ENCODE measurements at places on chromosomes 5 and 9.

DNA sequence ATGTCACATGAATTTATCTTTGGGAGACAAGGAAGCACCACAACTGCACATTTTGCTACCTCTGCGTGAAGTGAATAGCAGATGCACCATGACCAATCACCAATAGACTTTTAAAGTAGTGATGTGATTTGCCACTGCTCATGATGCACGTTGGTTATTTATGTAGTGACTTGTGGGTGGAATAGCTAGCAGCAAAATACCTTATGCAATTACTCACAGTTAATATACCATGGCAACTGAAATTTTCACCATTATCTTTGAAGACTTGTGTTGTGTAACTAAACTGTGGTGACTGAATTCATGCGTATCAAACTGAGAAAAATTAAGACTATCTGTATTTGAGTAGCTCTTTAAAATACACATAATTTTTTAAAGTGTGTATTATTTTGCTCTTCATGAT, 46.2 kb upstream of the TUSC1 start:
- DNase-seq = no peak

- no peak for DNase-seq
These were observed 10.4 kb upstream of the APTX start for GRCh38 chr9:33011831-33012230.

DNA sequence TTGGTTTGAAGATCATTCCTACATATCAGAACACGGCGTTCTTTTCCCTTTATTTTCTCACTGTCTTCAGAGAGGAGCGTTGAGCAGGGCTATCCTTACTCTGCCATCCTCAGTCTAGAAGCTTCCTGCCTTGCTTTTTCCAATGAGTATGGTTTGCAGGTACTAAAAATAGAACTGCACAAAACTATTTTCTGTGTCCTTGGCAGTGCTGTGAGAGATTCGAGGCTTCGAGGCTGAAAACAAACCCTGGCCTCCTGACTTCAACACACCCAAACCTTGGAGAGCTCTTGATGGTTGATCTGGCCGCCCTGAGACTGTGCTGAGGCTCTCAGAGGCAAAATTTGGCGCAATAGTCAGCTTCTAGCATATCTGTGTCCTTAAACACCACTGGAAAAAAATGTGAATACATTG, 78.9 kb downstream of the GOLPH3 start:
- no peak for DNase-seq

DNA sequence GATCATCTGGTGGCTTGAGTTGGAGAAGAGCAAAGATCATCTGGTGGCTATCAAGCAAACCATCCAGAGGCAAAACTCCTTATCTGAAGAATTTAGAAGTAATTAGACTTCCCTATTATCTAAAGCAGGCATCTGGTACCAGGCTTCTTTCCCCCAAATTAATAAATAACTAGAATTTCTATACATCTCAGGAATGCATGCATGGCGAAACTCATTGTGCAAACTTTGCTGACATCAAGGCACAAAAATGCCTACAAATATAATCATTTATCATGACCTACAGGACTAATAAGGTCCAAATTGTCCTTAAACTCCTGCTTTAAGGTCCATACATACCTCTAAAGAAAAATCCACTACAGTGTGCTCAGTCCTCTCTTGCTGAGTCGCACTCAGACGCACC, 6.0 kb downstream of the OR13D1 start:
- DNase-seq = no peak

DNA sequence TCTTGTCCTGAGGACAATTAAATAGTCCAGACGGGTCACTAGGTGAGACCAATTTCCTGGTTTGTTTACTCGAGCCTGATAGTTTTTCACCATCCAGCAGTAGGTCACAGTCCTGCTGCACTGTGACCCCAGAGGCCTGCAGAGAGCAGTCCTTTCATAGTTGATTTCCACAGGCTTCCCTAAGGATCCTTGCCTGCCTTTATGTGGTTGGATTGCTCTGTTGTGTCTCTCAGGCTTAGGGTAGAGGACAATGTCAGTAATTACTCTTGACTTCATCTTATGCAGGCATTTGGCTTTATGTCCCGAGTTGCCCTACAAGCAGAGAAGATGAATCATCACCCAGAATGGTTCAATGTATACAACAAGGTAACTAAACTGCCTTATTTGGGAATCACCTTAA, 9.0 kb upstream of the CATSPER3 start:
- no peak for DNase-seq

DNA sequence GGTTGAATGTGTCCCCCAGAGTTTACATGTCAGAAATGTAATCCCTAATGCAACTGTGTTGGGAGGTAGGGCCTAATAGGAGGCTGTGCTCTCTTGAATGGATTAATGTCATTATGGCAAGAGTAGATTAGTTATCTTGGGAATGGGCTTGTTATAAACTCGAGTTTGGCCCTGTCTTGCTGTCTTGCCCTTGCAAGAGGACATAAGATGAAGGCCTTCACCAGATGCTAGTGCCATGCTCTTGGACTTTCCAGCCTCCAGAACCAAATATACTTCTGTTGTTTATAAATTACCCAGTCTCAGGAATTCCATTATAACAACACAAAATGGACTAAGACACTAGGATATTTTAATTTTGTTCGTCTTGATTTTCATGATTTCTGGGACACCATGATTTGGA, 5.4 kb downstream of the PIK3R1 start:
- no peak for DNase-seq

DNA sequence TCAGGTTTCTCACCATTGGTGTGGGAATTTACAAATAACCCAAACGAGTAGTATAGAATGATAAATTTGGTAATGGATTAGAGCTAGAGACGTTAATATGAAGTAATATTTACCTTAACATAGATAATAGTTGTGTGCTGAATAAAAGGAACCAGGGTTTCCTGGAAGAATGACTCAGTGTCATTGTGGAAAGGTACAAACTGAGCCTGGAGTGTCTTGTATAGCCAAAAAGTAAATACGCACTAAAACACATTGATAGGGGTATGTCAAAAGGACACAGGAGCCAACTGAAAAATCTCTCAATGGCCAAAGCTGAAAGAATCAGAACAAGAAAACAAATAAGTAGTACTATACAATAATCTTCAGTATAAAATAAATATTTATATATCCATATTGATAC, 363.5 kb downstream of the SLCO4C1 start:
- DNase-seq = no peak

- no peak for DNase-seq
These were observed 23.5 kb downstream of the MTREX start for GRCh38 chr5:55331321-55331720.

GRCh38 chr9:24698881-24699518, 153.3 kb upstream of the IZUMO3 start:
- no peak for DNase-seq

DNA sequence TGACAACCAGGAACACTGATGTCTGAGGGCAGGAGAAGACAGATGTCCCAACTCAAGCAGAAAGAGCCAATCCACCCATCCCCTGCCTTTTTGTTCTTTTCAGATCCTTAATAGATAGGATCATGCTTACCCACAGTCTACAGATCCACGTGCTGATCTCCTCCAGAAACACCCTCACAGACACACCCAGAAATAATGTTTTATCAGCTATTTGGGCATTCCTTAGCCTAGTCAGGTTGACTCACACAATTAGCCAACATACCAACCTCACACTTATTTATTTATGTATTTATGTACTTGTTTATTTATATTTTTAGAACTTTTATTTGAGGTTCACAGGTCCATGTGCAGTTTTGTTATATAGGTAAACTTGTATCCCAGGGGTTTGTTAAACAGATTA, 151.5 kb upstream of the IL12B start:
- no peak for DNase-seq

DNA sequence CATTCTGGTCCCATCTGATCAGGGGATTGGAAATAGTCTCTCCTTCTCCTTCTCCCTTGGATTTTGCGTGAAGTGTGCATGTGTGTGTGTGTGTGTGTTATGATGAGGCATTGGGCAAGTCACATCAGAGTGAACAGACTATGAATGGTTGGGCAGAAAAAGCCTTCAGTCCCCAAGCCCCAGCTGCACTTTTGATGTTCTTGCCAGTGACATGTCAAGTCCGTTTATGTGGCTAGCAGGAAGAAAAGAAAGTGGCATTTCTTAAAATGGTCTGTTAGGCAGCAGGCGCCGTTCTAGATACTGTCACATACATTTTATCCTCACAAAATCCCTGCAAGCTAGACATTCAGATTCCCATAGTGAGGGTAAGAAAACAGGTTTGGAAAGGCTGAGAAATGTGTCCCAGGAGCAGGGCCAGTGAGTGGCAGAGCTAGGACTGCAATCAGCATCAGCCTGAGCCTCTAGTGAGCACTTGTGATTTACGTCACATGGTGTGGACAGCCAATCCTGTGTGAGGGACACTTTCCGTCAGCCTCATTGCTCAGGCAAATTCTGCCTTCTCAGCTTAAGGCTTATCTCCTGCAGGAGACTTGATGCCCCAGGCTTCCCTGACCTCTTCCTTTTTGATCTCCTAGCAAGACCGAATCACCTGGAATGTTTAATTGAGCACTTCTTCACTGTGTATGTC, 60.4 kb downstream of the GLRA1 start:
- DNase-seq = no peak

GRCh38 chr9:94909965-94910730, 183.6 kb downstream of the AOPEP start:
- DNase-seq = no peak

DNA sequence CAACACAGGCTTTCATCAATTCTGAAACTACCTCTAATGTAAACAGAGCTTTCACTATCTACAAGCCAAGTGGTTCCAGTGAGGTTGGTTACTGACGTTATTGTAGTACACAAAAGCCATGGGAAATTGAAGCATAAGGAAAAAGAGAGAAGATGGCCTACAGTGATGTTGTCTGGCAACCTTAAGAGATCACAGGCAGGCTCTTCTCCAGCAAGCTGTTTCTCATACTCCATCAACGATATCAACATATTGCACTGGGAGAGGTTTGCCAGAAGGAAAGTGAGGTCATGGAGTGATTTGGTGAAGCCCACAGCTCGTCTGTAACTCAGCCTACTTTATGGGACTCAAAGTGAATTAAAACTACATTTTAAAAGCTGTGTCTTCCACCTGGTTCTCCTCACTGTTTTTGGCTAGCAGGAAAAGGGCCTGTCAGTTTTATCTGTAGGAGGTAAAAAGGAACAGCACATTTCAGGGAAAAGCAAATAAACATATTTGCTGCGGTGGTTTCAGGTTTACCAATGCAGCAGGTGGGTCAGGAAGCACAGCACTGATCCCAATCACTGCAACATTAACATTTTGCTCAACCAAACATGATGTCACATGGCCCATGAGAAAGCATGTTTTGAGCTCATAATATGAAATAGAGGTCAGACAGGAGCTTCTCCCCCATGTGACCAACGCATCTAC, 72.9 kb downstream of the ARSB start:
- DNase-seq = peak; percentile 38

Measured in NCI-H1694 (cell line).